ENCODE measurements at places on chromosomes 13 and 19.

DNA sequence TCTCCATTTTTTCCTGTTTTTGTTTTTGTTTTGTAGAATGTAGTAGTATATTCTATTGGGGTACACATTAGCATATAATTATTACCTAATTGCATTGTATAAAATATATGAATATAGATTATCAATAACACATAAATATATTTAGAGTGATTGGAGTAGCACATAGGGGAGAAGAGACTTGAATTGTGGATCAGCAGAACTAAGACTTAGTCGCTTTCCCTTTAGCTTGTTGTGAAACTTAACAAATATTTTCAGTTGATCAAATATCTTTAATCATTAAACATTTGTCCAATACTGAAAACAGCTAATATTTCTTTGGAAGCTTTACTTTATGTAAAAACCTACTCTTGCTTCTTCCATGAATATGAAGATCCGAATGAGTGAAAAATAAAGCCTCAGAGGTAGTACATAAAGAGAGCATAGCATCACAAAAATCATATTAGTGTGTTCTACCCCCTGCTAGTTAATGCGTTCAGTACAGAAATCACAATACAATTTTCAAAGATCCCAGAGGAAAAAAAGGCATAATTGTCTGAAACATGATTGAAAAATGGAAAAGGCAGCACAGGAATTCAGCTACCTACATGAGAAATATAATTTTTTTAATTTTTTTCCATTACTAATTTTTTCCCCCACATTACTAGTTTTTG, 1348.0 kb upstream of the PRR20A start:
- no peak for DNase-seq

GRCh38 chr19:2540646-2541454, 64.9 kb downstream of the GADD45B start:
- DNase-seq: no peak

- DNase-seq: no peak
These were observed 59.6 kb downstream of the PDS5B start for GRCh38 chr13:32645854-32646253.

GRCh38 chr13:26896986-26897668, 136.5 kb upstream of the GPR12 start:
- no peak for DNase-seq

GRCh38 chr19:408902-409515, at the start of gene C2CD4C:
Gene C2CD4C, minus strand, starts transcription at chr19:409147. Its CDS starts 786 bp downstream, at chr19:408361.
- no peak for DNase-seq

GRCh38 chr19:35501684-35502083, 11.4 kb upstream of the KRTDAP start:
- no peak for DNase-seq

GRCh38 chr13:92017737-92018136, 619.3 kb downstream of the GPC5 start:
- no peak for DNase-seq

GRCh38 chr13:99988529-99989275, 7.1 kb downstream of the ZIC2 start:
- DNase-seq: no peak

- DNase-seq: no peak
These were observed 3.7 kb upstream of the LYPD3 start for GRCh38 chr19:43469160-43469480.

DNA sequence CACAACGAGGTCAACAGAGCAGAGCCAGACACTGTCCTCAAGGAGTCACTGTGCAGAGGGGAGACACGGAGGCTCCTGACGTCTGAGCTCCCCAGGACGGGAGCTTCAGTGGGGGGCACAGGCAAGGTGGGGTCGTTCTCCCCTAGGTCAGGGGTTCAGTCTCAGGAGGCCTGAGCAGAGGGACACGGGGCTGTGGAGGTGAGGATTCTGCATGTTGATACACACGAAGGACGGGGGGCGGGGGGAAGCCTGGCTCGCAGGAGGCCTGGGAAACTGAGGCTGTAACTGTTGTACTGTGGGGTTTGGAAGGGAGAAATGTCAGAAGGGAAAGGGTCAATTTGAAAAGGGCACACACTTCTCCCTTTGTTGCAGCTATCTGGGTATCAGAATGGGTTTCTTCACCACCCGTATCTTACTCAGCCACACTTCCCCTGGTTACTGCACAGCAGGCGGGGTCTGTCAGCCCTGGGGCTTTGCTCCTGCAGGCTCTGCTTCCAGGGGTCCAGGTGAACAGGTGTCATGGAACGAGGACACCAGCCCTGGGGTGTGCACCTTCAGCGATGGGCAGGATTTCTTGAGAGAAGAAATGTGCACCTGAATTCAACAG, 748 bp upstream of the SIGLEC8 start:
- no peak for DNase-seq

GRCh38 chr19:1057176-1057855, 9.7 kb upstream of the ARHGAP45 start:
- DNase-seq: no peak

DNA sequence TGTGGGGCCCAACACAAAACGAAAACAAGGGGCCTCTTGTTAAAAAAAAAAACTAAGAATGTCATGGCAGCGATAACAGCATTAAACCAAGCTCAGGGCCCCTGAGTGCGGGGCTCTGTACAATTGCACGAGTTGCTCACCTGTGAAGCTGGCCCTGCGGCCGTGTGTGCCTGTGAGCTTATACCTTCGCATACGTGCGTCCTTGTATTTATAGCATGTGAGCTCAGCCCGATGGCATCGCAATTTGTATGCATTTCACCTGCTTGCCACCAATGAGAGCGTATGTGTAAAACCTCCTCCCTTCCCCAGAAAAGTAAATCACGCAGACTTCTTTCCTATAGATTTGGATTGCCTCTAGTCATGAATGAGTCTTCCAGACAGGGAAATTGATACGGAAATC, 17.1 kb downstream of the HNRNPM start:
- DNase-seq: no peak

GRCh38 chr19:38267761-38268483, 3.5 kb downstream of the SPINT2 start:
- no peak for DNase-seq

DNA sequence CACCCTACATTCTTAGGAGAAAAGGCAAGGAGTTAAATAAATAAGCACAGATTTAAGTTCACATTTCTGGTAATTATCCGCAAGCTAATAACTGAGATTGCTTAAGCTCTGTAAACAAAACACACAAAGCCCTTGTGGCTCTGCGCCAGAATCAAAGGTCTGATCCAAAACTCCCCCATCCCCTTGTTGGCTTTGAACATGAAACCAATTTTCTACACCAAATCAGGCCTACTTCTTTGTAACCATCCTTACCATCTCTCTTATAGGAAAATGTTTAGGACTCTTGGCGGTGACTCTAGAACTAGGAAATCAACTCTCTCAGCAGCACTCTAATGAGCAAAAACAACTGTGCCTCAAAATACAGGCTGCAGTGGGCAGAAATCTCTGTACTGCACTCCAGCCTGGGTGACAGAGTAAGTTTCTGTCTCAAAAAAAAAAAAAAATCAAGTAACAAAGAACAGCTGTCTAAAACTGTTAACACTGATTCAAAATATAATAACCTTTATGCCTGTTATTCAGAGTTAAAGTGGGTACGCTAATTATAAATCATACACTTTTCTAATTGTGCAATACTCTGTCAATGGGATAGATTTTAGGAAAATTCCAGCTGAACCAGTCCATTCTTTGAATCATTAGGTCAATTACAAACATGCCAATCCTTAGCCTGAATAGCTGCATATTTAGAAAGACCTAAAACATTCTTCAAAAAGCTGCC, 25.8 kb downstream of the ABCC4 start:
- DNase-seq: no peak

DNA sequence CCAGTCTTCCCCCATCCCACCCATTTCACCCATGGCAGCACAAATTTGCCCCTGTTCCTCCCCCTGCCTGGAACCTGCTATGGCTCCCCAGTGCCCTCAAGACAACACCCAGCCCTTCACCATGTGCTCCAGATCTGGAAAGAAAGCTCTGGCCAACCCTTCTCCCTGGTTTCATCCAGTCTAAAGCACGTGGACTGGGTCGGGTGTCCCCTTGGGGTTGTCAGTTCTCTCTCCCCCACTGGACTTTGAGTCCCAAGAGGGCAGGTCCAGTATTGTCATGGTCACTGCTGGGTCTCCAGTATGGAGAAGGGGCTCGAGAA, 19.6 kb upstream of the PNMA8B start:
- DNase-seq: no peak

GRCh38 chr19:28023064-28023463, 1189.9 kb downstream of the UQCRFS1 start:
- DNase-seq: peak; percentile 16

GRCh38 chr13:41461527-41462139, 4.3 kb downstream of the RGCC start:
- DNase-seq: no peak

- DNase-seq: no peak
These were observed 354.9 kb downstream of the FOXO1 start for GRCh38 chr13:40311356-40312101.
